ENCODE measurements at places on chromosomes 3 and 15.

GRCh38 chr3:16364323-16364722 lies 99.3 kb downstream of the OXNAD1 start:
- no peak for DNase-seq

DNA sequence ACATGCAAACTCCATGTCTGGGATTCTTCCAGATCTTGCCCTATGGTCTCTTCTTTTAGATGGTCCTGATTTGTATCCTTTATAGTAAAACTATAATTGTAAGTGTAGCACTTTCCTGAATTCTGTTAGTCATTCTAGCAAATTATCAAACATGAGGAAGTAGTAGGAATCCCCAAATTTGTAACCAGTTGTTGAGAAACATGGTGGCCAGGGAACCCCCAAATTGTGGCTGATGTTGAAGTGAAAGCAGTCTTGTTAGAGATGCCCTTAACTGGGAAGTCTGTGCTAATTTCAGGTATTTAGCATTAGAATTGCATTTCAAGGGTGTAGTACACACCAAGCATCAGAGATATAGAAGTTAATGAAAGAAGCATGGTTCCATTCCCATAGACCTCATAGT lies 180.4 kb upstream of the STT3B start:
- DNase-seq: no peak

DNA sequence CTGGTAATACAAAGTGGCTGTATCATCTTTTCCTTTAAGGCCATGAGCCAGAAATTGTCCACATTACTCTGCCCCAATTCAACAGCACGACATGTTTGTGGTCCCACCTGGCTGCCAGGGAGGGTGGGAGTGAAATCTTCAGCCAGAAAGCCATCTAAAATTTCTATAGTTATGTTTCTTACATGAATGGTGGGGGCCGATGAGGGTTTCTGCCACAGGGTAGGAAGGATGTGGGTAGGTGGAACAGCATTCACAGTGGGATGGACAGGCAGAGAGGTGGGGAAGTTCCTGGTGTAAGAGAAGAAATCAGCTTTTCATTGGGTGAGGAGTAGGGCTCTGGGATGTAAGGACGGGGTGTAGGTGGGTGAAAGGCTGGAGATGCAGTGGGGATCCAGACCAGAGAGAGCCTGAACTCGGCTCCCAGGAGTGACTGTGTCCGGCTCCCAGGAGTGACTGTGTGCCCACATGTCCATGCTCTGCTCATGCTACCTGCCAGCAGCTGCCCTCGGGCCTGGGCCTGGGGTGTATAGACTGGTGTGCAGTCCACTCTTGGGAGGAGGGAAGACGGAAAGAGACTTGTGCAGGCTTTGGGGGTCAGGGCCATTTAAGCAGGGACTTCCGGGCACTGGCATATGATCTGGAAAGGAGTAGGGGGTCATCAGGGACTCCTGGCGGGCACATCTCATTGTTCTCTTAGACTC lies 3.8 kb upstream of the FBLN2 start:
- DNase-seq: no peak

GRCh38 chr15:92820236-92821021 lies 79.7 kb upstream of the CHD2 start:
- peak; percentile 76 for DNase-seq

DNA sequence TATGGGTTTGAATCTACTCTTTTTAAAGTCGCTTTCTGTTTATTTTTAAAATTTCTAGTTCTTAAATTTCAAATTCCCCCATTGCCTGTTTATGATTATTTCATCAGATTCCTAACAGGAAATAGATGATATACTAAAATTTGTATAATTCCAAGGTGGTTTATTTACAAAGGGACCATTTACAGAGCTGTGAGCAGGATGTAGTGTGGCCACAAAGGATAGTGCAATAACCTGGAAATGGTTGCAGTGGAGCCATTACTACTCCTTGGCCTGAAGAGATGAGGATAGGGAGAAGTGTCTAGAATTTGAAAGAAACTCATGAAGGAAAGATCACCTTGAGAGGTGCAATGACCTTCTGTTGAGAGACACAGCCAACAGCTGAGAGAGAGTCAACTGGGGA lies 58.5 kb upstream of the AP4E1 start:
- no peak for DNase-seq

DNA sequence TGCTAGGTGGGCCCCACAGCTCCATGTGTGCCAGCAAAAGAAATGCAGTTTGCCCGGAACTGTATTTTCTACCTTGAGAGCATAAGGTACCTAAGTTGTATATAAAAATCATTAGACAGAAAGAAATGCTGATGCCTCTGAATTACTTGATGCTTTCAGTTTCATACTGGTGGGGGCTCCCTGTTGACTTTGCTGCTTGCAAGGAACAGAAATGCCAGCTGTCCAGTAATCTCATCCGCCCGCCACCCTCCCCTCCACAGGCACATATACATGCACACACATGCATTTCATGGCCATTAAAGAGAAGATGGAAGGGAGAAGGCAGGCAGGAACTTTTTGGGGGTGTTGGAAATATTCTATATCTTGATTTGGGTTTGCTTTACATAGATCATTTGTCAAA lies 38.4 kb downstream of the LIMD1 start:
- DNase-seq: no peak

- no peak for DNase-seq
Measured at GRCh38 chr15:79307251-79307650, 3.7 kb upstream of the TMED3 start.

DNA sequence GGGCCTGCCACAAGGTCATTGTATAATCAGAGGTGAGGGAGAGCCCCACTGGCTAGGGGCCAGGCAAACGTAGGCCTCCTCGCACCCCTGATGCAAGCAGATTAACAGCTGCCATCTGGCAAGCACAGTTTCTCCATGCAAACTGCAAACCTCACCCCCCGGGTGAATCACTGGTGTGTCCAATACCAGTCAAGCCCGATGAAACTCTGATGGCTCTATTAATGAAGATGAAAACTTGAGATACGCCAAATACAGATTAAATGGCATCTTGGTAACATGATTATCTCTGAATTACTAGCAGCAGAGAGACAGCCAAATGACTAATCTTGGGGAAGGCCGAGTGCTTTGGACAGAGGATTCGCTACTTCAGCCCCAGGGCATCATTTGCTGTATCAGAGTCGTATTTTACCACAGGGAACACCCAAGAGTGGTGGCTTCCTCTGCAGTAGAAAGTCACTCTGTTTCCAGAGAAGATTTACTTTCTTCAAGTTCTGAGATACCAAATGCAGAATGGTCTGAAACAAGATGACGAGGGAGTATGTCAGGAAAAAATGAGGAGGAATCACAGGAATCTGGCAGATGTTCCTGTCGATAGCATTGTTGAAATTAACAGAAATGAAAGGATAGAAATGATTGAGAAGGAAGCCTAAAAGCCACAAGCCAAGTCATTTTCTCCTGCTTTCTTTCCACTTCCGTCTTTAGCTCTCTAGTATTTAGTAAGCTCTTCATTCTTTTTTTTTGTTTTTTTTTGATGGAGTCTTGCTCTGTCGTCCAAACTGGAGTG lies 96.2 kb upstream of the NR2F2 start:
- DNase-seq: no peak

DNA sequence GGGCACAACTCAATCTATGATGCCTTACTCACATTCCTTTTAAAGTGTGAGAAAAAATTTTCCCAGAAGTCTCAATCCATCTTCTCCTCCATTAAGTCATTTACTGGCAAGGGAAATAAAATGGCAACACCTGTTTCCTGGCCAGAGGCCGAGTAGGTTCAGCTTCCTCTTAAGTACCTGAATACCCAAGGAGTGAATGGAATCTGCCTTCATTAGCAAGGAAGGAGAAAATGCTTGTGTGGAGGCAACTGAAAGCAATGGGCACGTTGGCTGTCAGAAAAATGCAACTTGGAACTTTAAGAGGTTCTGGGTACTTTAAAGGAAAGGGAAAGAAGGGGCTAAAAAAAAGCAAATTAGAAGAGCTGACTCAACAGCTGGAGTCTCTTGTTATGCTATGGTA lies 423.6 kb upstream of the ARL6 start:
- no peak for DNase-seq

DNA sequence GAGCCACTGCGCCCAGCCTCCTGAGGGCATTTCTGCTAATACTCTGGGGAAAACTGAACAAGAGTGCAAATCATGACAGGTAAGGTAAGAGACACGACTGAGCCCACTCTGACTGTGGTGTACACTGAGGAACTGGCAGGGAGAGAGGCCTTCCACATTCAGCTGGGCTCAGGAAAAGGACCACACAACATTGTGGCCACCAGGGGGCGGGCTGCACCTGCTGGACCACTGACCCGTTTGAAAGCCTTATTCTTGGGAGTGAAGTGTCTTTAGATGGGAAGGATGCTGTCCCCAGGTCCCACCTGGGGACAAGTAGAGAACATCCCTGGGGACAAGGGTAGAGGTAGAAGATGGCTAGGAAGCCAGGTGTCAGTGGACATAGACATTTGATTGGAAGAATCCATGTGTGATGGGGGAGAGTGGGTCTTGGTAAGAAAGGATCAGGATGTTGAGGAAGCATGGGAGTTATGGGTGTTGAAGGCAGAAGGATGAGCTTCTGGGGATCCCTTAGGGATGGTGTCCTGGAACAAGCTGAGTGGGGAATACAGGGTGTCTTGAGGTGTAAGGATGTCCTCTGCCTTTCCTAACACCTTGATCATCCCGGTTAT lies 6.2 kb upstream of the CTDSPL start:
- peak; percentile 45 for DNase-seq

DNA sequence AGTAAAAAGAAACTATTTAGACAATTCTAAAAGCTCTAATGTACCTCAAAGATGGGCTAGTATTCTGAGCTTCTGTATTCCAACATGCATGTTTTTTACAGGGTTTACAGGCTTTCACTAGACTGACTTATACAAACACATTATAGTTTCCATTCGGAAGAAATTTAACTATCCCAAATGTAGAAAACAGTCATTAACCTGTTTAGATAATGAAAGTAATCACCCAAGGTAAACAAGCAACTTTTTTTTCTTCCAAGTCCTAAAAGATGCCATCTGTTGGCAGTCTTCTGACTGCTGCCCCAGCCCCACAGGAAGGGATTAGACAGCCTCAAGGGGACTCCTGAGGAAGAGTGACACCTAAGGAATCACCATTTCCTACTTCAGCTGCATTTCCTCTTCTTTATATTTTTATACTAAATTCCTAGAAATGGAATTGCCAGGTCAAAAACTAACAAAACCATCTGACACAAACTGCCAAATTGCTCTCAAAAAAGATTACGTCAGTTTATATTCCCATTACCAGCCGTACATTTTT lies 25.5 kb downstream of the SIN3A start:
- DNase-seq: no peak

GRCh38 chr3:43783987-43784639 lies 93.4 kb downstream of the ABHD5 start:
- no peak for DNase-seq

DNA sequence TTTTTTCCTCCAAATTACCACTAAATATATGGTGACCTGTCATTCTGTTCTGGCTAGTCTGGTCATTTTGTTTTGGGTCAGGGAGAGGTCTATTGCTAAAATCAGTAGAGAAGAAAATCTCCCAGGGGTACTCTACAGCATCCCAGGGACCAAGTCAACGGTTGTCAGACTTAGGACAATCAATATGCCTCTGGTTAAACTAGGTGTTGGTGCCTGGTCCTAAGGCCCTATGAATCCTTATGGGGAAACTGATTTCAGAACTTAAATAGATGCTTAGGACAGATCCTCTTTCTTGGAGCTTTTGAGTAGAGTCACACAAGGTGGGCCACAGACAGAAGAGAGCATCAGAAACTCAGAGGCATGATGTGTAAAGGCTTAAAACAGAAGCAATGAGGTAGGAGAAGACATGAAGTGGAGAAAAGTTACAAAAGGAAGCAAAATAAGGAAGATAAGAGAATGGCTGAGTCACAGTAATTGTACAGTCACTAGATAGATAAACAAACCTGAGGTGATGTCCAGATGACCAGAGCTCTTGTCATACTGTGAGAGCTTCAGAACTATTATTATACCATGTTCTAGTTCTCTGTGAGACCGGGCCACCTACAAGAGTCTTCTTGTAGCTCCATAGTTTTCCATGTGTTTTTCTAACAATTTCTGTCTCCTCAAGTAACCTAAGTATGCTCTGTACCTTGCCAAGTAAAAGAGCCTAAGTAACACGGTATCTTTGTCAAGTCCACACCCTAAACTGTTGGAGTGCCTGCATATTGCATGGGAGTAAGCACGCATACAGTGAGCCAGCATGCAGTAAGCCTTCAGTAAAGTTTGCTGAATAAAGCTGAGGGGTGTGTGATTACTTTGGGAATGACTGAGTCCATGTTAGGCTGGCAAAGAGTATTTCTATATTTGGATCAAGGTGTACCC lies 44.6 kb upstream of the LEKR1 start:
- DNase-seq: no peak

DNA sequence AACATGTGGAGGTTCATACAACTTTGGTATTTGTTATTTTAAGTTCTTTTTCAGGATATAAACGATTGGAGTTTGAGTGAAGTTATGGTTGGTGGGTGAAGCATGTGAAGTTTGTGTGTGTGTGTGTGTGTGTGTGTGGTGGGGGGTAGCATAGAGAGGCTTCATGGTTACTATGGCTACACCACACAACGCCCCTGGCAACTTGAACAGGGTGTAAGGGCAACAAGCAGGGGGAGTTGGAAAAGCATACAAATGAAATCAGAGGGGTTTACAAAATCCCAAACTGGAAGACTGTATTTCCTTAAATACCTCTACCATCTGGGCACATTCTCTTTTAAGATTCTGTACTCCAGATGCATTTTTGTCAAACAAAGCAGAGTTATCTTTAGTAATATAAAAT lies 207.5 kb downstream of the SV2B start:
- no peak for DNase-seq

- no peak for DNase-seq
Measured at GRCh38 chr15:90654233-90655136, 62.7 kb upstream of the BLM start.

DNA sequence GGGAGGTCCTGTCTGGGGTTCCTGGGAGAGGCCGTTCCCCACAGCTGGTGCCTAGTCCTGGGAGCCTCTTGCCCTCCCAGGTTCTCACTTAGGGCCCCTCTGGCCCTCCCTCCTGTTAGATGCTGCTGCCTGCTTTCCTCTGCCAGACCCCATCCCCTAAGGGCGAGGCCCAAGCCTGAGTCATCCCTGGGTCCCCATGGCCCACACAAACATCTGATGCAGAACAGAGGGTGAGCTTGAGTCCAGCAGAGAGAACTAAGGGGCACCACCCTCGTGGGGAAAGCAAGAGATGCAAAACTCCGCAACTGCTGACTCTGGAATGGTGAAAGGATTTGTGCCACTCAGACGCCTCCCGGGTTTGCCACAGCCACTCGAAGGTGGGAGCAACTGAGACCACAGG lies 58.8 kb upstream of the TRPM1 start:
- no peak for DNase-seq

DNA sequence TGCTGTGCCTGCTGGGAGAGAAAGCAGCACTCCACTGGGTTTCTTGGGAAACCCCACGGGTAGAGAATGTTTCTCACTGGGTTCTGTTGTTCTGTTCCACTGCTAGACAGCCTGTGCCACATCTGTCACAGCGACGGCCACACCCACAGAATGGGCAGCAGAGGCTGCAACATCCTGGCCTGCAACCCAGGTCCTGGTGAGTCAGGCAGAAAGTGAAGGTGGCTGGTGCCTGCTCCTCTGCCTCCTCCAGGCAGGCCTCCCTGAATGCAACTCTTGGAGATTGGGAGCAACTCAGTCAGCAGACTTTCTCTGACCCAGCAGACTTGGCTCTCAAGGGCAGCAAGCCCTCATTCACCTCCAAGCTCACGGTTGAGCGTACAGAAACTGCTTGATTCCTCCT lies 13.0 kb downstream of the C3orf18 start:
- DNase-seq: no peak

All from stimulated activated CD8-positive, alpha-beta memory T cell treated with anti-CD3 and anti-CD28 coated beads, Interleukin-2, amount 100 ng/mL, for 1 hour (primary cell).